Suppressor macrophage (primary cell): ENCODE measurements at places on chromosomes 5 and 9.
A peak's percentile ranks its signal among the peaks of the same experiment; 100 is the strongest.

DNA sequence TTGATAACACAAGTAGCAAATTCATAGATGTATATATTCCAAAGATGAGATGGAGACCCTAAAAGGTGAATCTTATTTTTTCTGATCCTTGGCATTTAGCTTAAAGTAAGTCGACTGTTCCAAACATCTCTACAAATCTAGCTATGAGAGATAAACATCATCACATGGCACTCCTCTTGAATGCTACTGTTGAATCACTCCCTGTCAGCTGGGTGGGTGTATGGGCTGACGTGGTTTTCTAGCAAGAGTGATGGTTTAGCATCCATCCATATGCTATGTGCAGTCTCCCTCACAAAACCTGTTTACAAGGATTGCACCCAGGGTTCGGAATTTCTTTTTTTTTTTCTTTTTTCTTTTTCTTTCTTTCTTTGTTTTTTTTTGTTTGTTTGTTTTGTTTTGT, 13.8 kb downstream of the ACO1 start:
- no peak for DNase-seq

DNA sequence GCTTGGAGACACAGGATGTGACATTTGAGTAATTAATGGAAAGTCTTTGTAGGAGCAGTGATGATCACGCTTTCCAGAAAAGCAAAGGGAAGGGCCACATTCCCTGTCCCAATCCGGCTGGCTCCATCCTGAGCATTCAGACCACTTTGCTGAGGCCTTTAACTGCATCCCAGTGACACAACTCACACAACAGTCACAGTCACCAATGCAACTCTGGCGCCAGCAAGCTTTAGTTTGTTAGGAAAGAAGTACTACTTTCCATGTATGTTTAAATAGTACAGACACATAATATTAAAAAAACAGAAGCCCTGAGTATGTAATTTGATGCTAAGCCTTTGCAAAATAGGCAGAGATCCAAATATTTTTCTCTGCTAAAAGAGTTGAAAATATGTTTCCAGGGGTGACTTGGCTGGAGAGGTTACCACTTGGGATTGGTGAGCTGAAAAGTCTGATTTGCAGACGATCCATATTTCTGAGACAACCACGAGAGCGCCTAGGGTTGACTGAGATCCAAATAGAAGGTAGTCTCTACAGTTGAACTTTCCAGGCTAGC, 31.7 kb upstream of the GAS1 start:
- no peak for DNase-seq

GRCh38 chr5:37569466-37569865, 190.3 kb downstream of the WDR70 start:
- DNase-seq = peak; percentile 8

GRCh38 chr5:42898760-42899159, 87.1 kb upstream of the SELENOP start:
- DNase-seq = no peak

GRCh38 chr9:126146254-126147145, 180.1 kb upstream of the MVB12B start:
- peak; percentile 21 for DNase-seq

GRCh38 chr9:120778758-120779157, 14.5 kb downstream of the FBXW2 start:
- no peak for DNase-seq

- DNase-seq = peak; percentile 96
These were observed 15.6 kb downstream of the DNM1 start for GRCh38 chr9:128218518-128219389.

DNA sequence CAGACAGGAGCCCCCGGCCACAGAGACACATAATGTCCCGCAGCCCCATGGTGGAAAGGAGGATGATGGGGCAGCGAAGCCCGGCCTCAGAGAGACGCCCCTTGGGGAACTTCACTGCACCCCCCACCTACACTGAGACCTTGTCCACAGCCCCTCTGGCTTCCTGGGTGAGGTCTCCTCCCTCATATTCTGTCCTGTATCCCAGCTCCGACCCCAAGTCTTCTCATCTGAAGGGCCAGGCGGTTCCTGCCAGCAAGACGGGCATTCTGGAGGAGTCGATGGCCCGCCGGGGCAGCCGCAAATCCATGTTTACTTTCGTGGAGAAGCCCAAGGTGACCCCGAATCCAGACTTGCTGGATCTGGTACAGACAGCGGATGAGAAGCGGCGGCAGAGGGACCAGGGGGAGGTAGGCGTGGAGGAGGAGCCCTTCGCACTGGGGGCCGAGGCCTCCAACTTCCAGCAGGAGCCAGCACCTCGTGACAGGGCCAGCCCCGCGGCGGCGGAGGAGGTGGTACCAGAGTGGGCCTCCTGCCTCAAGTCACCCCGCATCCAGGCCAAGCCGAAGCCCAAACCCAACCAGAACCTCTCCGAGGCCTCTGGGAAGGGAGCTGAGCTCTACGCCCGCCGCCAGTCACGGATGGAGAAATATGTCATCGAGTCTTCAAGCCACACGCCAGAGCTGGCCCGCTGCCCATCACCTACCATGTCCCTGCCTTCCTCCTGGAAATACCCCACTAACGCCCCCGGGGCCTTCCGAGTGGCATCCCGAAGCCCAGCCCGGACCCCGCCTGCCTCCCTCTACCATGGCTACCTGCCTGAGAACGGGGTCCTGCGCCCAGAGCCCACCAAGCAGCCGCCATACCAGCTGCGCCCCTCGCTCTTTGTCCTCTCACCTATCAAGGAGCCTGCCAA, 8.9 kb downstream of the SYNPO start:
- DNase-seq = no peak
